ENCODE measurements at places on chromosomes 7 and 10.

- DNase-seq = no peak
These were observed 590.9 kb upstream of the ANKRD30A start for GRCh38 chr10:36534471-36535002.

DNA sequence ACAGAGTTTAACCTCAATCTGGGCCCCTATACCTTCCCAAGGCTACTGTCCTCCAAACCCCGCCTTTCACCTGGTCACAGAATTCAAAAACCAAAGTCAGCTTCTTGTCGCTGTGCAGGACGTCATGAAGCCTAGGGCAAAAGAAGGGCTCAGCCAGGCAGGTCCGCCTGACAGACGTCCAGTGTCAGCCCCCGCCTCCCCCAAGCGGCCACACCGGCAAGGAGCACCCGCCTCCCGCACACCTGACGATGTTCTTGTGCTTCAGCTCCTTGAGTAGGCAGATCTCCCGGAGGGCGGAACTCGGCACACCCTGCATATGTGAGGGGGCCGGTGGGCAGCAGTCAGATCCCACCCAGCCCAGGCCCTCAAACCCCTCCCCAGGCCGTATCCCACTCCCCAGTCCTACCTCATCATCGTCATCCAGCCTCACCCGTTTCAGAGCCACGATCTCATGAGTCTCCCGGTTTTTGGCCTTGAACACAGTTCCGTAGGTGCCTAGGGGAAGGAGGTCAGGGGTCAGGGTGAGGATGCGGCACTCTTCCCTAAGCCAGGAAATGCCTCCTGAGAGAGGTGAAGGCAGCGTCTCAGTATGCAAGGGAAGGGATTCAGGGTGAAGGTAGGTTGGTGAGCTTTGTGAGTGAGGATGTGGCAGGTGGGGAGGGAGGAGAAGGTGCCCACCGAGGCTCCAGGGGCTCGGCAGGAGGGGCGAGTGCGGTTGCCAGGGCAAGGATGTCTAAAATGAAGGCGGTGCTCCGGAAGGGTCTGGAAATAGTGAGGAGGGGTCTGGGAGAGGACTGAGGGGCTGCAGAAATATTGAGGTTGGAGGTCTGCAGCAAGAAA, 811 bp downstream of the CDK5 start:
- DNase-seq = no peak

DNA sequence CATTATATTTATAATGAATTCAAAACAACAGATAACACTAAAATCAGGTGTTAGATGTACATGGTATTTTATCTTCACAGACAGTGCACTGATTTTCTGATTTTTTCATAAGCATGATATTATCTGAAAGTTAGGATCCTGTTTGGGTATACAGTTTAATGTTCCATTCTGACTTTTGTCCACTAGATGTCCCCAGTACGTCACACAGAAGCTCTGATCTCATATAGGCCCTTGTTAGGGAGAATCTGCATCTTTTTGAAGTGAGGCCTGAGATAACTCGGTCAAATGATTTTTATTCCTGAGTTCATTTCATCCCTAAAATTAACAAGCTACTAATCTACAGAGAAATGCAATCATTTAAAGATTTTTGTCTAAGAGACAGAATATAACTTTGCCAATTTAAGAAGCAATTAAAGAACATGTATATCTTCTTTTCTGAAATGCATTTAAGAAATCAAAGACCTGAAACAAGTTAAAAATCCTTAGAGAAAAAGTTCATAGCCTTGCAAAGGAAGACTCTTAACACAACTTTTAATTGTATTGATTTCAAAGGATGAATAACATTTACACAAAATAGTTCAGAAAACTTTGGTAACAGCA, 72.0 kb upstream of the TES start:
- DNase-seq = peak; percentile 68

- no peak for DNase-seq
These were observed 52.5 kb upstream of the USP6NL start for GRCh38 chr10:11663763-11664555.

DNA sequence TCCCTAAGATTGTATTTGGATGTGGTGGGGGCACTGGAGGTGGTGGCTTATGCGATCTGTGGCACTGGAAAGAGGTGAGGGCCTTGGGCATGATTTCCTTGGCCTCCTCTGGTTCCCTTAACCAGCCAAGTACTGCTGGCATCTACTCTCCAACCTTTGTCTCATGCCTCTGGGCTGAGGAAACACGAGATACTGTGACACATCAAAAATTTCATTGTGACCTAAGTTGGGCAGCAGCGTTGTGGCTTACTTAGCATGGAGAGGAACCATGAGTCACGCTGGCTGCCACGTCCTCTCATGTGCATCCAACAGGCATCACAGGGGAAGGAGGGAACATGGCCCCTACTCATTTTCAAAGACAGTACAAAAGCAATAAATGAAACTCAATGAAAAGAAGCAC, 29.7 kb upstream of the GSDME start:
- DNase-seq = no peak

DNA sequence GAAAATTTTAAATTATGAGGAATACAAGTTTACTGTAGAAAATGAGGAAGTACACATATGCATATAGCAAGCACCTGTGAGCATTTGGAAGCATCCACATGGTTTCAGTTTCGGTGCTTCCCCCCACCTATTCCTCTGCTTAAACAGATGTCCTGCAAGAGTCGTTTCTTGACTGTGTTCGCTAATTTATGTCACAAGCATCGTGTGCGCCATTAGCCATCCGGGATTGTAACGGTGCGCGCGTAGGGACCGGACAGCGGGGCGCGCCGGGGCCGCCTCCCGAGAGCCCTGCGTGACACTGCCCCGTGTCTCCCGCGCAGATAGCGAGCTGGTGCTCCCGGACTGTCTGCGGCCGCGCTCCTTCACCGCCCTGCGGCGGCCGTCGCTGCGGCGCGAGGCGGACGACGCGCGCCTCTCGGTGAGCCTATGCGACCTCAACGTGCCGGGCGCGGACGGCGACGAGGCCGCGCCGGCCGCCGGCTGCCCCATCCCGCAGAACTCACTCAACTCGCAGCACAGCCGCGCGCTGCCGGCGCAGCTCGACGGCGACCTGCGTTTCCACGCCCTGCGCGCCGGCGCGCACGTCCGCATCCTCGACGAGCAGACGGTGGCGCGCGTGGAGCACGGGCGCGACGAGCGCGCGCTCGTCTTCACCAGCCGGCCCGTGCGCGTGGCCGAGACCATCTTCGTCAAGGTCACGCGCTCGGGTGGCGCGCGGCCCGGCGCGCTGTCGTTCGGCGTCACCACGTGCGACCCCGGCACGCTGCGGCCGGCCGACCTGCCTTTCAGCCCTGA, 90.9 kb downstream of the NEURL1 start:
- DNase-seq = no peak
